ENCODE measurements at places on chromosomes 12 and 14.

DNA sequence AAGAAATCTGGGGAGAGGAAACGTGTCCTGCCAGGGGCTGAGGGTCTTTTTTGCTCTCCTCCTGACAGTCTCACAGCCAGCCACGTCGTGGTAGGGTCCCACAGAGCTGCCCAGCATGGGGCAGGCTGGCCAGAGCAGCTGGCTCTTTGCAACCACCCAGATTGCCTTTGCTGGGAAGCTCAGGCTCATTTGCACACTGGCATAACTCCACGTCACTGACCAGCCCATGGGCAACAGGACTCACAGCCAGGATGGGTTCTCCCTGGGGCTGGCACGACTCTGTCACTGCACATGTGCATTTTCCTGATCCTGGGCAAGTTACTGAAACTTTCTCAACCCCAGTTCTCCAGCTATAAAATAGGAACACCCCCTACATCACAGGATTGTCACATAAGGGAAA lies 242.2 kb downstream of the DPF3 start:
- DNase-seq, result no peak

DNA sequence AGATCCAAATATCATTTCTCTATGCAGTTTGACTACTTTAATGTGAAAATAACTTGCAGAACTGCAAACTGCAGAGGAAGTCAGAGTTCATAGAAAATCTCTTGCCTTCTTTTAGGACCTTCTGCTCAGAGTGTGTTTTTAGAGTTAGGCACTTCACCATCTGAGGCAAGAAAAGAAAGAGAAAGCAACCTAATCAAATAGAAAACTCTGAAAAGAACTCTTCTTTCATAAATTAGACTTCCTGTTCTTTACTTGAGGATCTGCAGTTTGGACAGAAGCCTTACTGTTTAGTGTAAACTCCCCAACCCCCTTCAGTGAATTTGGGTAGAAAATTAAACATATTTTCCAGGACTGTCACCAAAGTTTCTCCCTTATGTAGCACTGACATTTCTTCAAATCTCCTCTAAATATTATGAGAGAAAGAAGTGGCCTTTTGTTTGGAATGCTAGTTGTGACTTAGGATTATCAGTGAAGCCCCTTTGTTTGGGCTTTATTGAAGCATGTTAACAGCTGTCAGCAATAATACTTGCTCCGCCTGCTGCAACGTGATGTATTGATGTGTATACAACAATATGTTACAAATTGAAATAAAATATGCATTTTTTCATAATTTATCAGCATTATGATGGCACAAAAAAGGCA lies 99.5 kb downstream of the PDZRN4 start:
- DNase-seq, result no peak

DNA sequence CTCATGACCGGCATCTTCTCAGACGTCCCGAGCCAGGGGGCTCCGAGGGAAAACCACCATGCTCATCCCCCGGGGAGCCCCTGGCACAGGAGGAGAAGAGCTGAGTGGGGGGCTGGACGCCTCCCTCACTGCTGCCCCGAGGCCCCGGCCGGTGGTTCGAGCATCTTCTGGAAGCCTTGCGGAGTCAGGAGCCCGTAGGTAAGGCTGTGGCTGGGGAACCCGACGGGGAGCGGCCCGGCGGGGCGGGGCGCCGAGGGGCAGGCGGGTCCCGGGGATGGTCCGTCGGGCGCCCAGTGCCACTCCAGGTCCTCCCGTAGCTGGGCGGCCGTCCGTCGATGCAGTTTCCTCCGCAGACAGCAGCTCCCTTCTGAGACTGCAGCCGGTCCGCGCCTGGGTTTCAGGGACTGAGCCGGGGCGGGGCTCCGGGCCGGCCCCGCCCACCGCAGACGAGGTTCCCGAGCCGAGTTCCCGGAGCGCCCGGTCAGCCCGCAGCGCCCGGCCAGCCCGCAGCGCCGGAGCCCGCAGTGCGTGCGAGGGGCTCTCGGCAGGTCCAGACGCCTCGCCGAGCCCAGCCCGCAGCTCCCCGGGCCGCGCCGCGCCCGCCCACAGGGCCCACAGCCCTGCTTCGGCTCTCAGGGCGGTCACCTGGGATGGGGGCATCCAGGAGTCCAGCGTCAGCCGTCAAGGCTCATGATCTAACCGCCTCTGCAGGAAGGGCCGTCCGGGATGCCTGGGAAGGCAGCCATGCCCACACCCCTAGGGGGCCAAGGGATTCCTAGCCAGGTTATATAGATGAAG lies at the start of gene PGF:
Gene PGF (minus strand): TSS at position 369 of the 798 bp plus-strand sequence. CDS start 355 bp downstream, at position 14.
- DNase-seq, result no peak

DNA sequence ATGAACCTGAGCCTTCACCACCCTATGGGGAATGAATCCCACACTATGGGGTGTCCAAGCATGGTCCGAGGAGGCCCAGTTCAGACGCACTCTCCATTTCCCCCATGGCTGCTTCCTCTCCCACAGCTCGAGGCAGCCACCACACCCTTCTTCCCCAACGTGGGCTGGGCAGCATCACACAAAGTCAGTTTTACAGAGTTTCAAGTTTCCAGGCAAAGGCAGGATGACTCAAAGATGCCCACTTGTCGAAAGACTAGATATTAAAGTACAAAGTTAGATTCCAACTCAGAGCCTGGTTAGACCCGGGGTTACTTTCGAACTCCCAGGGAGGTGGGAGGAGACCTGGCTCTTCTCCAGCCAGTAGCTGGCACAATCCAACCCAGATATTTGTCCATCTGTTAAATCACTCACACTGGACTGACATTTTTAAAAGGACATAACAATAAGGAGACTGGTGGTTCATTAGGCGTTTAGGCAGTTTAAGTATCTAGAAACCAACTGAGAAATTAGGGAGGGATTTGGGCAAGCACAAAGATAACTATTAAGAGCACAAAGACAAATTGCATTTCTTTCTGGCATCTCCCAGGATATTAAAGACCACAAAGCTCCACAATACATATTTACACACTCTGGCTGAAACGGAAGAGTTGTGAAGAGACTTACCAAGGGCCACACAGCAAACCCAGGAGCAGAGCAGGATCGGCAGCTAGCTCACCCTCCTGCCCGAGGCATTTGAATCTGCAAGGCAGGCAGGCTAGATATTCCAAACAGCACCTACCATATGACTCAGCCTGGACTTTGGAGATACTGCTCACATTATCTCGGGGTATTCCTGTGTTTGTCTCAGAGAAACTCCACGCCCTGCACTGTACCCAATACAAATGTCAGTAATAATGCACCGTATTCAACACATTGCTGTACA lies 34.8 kb downstream of the TMCC3 start:
- DNase-seq, result no peak

DNA sequence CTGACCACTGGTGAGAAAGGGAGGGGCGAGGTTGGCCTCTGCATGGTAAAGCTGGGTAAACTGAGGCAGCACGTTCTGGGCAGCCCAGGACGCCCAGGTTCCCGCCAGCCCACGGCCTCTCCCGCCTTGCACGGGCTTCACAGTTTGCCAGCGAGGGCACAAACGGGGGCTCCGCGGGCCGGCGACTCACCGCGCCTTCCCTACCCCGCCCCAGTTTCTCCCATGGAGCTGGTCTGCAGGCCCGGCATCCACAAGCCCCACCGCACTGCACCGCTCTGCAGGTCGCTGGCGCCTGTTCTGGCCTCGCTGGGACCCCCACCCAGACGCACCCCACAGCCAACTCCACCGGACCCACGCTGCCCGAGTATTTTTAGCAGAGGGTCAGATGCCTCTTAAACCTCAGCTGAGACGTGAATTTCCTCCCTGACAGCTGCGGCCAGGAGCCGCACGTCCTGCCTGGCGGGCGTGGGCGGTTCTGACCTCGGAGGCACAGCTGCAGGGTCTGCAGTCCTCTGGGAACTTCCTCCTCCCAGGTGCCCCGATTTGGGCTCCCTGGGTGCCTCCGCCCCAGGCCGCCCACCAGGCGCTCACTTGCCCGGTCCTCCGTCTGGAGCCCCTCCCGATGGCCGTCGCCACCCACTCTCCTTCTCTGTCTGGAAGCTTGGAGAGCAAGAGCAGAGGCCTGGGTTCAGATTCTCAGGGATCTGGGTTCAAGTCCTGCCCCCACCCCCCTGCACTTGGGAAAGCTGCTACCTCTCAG lies 29.5 kb upstream of the INF2 start:
- DNase-seq, result no peak

- DNase-seq, result no peak
Measured at GRCh38 chr12:88247241-88247643, 105.1 kb downstream of the TMTC3 start.

DNA sequence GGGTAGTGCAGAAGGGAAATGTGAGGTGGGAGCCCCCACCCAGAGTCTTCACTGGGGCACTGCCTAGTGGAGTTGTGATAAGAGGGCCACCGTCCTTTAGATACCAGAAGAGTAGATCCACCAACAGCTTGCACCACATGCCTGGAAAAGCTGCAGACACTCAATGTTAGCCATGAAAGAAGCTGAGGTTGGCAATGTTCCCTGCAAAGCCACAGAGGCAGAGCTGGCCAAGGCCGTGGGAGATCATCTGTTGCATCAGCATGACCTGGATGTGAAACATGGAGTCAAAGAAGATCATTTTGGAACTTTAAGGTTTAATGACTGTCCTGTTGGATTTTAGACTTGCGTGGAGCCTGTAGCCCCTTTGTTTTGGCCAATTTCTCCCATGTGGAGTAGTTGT lies 468.4 kb upstream of the FOXG1 start:
- DNase-seq, result no peak

DNA sequence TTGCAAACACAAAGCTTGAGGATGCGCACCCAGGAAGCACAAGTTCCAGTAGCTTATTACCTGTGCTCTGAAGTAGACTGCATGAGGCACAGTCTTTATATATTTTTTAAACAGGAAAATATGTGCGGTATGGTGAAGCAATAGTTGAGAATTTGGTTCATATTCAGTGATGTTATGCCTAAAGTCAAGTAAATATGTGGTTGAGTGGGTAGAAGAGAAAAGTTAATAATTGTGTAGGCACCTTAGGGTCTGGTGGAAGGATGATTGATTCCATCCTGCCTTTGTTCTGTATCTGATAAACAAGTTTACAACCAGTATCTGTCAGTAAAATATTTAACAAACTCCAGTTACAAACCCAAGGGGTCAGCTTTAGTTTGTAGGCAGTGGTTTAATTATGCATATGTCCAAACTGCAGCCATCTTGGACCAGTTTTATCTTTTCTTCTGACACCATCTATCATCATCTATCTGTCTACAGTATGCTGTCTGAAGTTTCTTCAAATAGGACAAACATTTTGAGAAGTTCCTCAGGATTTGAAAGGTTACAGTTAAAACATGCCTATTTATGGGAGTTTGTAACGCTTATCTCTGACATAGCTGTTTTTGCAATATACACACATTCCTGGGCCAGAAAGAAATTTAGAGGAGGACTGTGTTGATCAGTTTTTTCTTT lies 10.8 kb downstream of the SINHCAF start:
- no peak for DNase-seq

DNA sequence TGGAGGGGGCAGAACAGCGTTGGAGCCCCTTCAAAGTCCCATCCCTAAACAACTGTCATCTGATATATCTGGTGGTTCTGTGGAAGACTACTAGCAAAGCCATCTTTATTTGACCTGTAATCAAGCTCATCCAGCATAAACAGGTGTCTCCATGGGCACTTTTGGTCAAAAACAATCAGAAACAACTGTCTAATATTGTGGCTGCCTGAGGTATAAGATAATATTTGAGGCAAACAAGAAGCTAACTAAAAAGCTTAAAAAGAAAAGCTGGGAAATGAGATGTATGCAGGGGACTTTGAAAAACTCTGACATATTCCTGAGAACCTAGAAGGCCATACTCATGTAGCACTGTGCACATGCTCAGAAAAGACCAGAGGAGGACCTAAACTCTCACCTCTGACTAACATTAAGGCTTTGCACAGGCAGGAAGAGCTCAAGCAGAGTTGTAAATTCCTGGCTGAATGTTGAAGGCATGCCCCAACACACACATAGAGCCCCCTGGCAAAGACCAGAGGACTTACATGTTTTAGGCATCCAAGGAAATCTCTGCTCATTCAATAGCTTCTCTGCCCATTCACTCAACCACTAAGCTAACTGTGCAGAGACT lies 27.2 kb upstream of the AP4S1 start:
- DNase-seq, result no peak

- DNase-seq, result no peak
Measured at GRCh38 chr12:109640961-109641360, 67.4 kb downstream of the MVK start.

DNA sequence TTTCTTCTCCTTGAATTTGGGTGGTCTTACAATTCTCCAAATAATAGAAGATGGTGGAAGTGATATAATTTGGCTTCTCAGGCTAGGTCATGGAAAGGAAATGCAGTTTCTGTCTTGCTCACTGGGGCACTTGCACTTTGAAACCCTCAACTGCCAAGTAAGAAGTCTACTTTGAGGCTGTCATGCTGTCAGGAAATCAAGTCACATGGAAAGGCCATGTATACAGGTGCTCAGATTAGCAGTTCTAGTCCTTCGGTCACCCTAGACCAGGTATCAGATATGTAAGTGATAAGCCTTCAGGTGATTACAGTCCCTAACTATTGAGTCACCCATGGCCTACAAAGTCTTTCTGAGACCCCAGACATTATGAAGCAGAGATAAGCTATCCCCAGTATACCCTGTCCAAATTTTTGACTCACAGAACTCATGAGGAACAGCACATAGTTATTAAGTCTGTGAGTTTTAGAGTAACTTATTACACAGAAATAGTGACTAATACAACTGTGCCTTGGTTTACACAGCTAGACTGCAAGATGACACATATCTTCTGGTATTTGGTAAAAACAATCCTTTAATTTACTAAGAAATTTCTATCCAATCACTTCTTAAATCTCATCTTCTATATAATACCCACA lies 26.3 kb upstream of the BBS10 start:
- no peak for DNase-seq

- DNase-seq, result no peak
Measured at GRCh38 chr12:5777451-5777850, 167.6 kb downstream of the ANO2 start.

- no peak for DNase-seq
Measured at GRCh38 chr14:65446159-65446558, 33.6 kb downstream of the FUT8 start.

- DNase-seq, result no peak
Measured at GRCh38 chr12:2212971-2213869, 160.4 kb downstream of the CACNA1C start.

DNA sequence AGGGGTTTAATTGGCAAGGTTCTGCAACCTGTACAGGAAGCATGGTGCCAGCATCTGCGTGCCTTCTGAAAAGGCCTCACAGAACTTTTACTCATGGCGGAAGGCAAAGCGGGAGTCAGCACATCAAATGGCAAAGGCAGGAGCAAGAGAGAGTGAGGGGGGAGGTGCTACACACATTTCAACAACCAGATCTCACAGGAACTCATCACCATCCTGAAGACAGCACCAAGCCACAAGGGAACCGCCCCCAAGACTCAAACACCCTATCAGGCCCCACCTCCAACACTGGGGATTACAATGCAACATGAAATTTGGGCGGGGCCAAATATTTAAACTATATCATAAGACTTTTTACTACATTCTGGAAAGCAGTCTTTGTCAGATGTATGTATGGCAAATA lies 38.0 kb upstream of the FKBP4 start:
- no peak for DNase-seq

GRCh38 chr12:130152386-130152785 lies 9.9 kb upstream of the FZD10 start:
- no peak for DNase-seq

DNA sequence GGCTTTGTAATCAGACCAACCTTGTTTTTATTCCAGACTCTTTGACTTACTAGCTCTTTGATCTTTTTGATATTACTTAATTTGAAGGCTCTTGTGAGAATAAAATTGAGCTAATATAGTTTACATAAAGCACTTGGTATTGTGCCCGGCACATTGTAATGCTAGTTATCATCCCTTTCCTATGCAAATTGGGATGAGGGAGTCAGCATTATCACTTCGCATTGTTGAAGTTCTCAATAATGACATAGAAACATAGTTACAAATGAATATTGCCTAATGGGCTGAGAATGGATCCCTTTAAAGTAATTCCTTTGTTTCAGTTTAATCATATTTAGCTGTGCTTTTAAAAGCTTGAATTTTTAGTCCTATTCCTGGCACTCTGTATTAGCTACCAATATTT lies 36.6 kb downstream of the SUPT16H start:
- DNase-seq, result no peak
